HT-29 (cell line): ENCODE measurements at places on chromosomes 5 and 9. TPM values are rescaled to one million over a fixed set of nuclear protein-coding genes. Genes with fewer than 3 reads are reported as not detected.

RABEPK gene
- total RNA-seq, result 26.0 and 29.1 TPM in 2 replicates

UNC13B gene
- 11.8 and 13.3 TPM in 2 replicates for total RNA-seq

CNTNAP3B gene
- 1.0 and 1.3 TPM in 2 replicates for total RNA-seq

PCDHGC3 gene
- 1.8 and 2.1 TPM in 2 replicates for total RNA-seq

ARSI gene
- not detected in 2 replicates for total RNA-seq

FRRS1L gene
- not detected in 2 replicates for total RNA-seq

C5orf34 gene
- total RNA-seq, result 2.5 and 3.8 TPM in 2 replicates

SLC9A3 gene
- 11.5 and 16.0 TPM in 2 replicates for total RNA-seq

SOHLH1 gene
- total RNA-seq, result not detected in 2 replicates

PTGDS gene
- total RNA-seq, result not detected in 2 replicates

FBP1 gene
- total RNA-seq, result 53.5 and 63.3 TPM in 2 replicates

USP20 gene
- 12.4 and 14.8 TPM in 2 replicates for total RNA-seq

PCDHGA7 gene
- total RNA-seq, result 0.03 TPM in 1 of 2 replicates, not detected in the other

TRIM36 gene
- 1.0 and 2.0 TPM in 2 replicates for total RNA-seq

CEMIP2 gene
- 71.6 and 102 TPM in 2 replicates for total RNA-seq

PCDHA7 gene
- not detected in 2 replicates for total RNA-seq

WHRN gene
- total RNA-seq, result 0.61 and 0.78 TPM in 2 replicates

ARL14EPL gene
- not detected in 2 replicates for total RNA-seq

OTP gene
- not detected in 2 replicates for total RNA-seq

ZNF454 gene
- total RNA-seq, result not detected in 2 replicates

PCDHGB4 gene
- total RNA-seq, result 0.05 TPM in 1 of 2 replicates, not detected in the other

TRIM52 gene
- total RNA-seq, result 4.0 and 4.8 TPM in 2 replicates

GPR150 gene
- not detected in 2 replicates for total RNA-seq

SCGB3A2 gene
- not detected in 2 replicates for total RNA-seq

CCDC192 gene
- not detected in 2 replicates for total RNA-seq

RMRP gene
- 23,916 and 27,637 TPM in 2 replicates for total RNA-seq

NUP188 gene
- 55.8 and 75.5 TPM in 2 replicates for total RNA-seq

PIP5K1B gene
- total RNA-seq, result 1.1 and 1.2 TPM in 2 replicates

ADAMTS16 gene
- not detected in 2 replicates for total RNA-seq

GPRIN1 gene
- 4.3 and 5.6 TPM in 2 replicates for total RNA-seq

FCN1 gene
- total RNA-seq, result not detected in 2 replicates

POU5F2 gene
- 0.13 and 0.64 TPM in 2 replicates for total RNA-seq

IFT74 gene
- total RNA-seq, result 4.0 and 4.7 TPM in 2 replicates

IFNA21 gene
- total RNA-seq, result not detected in 2 replicates

IFNB1 gene
- total RNA-seq, result not detected in 2 replicates

ZDHHC11B gene
- total RNA-seq, result 3.7 and 5.2 TPM in 2 replicates

CSF2 gene
- 1.8 and 3.4 TPM in 2 replicates for total RNA-seq

CDH6 gene
- not detected in 2 replicates for total RNA-seq

TLE1 gene
- total RNA-seq, result 79.0 and 82.1 TPM in 2 replicates

AKNA gene
- 6.1 and 7.8 TPM in 2 replicates for total RNA-seq

INSYN2B gene
- not detected in 2 replicates for total RNA-seq

RASGEF1C gene
- not detected in 2 replicates for total RNA-seq

NUTM2F gene
- not detected in 2 replicates for total RNA-seq

GAS1 gene
- total RNA-seq, result 0.03 and 0.21 TPM in 2 replicates

GDNF gene
- total RNA-seq, result not detected in 2 replicates

PCAT7 gene
- total RNA-seq, result 1.3 and 1.4 TPM in 2 replicates

CKMT2 gene
- total RNA-seq, result 0.44 TPM in 1 of 2 replicates, not detected in the other

DPYSL3 gene
- 0.81 and 2.3 TPM in 2 replicates for total RNA-seq

FAM81B gene
- total RNA-seq, result not detected in 2 replicates

LTC4S gene
- total RNA-seq, result not detected in 2 replicates

SHISAL2B gene
- not detected in 2 replicates for total RNA-seq

DIPK1B gene
- total RNA-seq, result not detected in 2 replicates

FOXD4L4 gene
- total RNA-seq, result not detected in 2 replicates

FAM153A gene
- not detected in 2 replicates for total RNA-seq

KDM3B gene
- 34.9 and 36.2 TPM in 2 replicates for total RNA-seq
